Activated naive CD4-positive, alpha-beta T cell treated with anti-CD3 and anti-CD28 coated beads for 36 hours (primary cell): ENCODE measurements at places on chromosomes 6 and 20.
A peak's percentile ranks its signal among the peaks of the same experiment; 100 is the strongest.

- DNase-seq: peak; percentile 63
These were observed 27.9 kb upstream of the TBC1D7 start for GRCh38 chr6:13355999-13356785.

DNA sequence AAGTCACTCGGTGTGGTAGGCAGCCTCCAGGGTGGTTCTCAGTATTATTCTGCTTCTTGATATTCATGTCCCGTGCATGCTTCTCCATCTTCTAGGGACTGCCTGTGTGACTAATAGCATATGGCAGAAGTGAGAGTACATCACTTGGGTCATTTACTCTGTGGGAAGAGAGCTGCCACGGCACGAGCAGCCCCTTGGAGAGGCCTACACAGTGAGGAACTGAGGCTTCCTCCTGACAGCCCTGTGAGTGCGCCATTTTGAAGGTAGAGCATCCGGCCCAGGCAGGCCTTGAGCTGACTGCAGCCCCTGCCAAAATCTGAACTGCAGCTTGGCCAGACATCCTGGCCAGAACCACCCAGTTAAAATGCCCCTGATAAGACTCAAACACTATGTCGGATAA lies 17.3 kb upstream of the MCUR1 start:
- no peak for DNase-seq

DNA sequence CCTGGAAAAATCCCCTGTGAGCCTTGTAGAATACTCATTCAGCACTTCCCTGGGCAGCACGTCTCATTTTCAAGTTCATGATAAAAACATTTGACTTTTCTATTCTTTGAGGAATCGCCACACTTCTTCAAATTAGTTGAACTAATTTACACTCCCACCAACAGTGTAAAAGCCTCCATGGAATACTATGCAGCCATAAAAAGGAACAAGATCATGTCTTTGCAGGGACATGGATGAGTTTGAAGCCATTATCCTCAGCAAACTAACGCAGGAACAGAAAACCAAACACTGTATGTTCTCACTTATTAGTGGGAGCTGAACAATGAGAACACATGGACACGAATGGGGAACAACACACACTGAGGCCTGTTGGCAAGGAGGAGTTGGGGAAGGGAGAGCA lies 102.0 kb upstream of the HEY2 start:
- DNase-seq: no peak

GRCh38 chr6:116439522-116440051 lies 21.6 kb upstream of the CALHM6 start:
- DNase-seq: no peak

GRCh38 chr6:142444376-142444775 lies 142.6 kb downstream of the ADGRG6 start:
- DNase-seq: no peak

DNA sequence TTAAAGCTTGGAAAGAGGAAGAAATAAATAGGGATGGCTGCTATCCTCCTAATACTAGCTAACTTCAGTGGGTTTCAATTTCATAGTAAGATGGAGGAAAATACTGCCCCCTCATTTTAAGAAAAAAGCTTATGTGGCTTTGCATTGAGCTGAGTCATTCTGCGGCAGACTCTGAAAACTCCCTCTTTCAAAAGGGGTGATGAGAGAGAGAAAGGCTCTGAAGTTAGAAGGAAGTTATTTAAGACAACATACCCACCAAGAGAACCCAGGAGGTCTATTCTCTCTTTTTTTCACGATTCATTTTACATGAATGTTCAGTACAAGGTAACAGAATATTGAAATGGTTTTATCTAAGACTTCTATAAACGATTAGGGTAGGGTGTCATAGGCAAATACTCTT lies 4.5 kb downstream of the PRDM13 start:
- DNase-seq: peak; percentile 46

DNA sequence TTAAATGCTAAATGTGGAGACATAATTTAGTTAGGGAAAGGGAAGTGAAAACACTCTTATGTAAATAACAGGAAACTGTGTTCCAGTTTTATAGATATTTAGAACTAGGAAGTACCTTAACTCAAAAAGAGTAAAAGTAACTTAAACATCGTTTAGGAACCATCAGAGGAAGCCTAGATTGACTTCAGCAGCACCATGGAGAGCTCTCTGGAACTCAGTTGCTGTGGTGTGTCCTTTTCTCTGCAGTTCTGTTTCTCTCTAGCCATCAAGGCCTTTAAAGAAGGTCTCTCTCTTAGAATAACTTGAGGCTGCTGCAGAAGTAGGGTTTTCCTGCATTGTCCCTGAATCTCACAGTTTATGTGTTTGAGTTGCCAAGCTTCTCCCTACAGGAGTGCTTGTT lies 26.9 kb downstream of the CLVS2 start:
- DNase-seq: no peak

GRCh38 chr6:10626154-10626741 lies 68.2 kb downstream of the C6orf52 start:
- DNase-seq: no peak

DNA sequence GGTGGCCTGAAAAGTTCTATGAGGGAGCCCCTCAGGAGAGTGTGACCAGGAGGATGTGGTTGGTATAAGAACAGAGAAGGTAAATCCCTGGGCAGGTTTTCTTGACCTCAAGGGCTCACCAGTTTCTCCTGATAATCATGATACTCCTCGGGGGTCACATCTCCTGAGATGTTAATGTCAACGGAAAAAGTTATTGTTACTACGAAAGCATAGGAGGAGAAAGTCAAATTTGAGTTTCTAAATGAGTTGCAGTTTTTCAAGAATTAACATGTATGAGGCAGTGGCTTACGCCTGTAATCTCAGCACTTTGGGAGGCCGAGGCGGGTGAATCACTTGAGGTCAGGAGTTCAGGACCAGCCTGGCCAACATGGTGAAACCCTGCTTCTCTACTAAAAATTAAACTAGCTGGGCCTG lies 23.4 kb downstream of the MGME1 start:
- DNase-seq: peak; percentile 66

DNA sequence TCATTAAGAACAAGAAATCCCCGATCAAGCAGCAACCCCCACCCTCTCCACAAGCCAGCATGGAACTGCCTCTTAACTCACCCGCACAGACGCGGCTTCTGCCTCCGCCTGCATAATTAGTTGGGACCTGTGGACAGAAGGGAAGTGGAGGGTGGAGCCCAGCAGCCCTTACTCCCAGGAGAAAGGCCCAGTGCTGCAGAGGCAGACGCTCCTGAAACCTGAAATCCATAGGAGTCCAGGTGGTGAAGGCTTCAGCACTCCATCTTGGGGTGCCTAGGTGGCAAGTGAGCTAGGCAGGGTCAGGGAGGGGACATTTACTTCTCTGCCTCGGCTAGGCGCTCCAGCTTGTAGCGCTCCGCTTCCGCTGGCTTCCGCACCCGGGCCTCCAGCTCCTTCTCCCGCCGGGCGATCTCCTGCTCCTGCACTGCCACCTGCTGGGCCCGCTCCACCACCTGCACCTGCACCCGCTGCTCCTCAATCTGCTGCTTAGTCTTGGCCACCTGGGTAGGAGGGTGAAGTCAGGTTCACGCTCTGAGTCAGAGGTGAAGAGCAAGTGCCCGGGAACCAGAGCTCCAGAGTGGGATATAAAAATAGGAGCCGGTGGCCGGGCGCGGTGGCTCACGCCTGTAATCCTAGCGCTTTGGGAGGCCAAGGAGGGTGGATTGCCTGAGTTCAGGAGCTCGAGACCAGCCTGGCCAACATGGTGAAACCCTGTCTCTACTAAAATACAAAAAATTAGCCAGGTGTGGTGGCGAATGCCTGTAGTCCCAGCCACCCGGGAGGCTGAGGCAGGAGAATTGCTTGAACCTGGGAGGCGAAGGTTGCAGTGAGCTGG lies 10.7 kb downstream of the TUBB start:
- peak; percentile 94 for DNase-seq

DNA sequence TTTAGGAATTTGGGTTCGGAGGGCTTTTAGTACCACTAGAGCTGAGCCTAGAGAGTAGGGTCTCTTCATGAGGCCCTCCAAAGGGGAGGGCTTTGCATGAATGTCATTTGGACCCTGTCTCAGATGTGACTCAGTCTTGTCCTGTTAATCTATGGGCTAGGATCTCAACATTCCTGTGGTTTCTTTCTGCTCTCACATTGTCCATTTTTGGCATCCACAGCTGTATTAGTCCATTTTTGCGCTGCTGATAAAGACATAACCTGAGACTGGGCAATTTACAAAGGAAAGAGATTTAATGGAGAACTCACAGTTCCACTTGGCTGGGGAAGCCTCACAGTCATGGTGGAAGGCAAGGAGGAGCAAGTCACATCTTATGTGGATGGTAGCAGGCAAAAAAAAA lies 61.0 kb downstream of the CRYBG1 start:
- no peak for DNase-seq

DNA sequence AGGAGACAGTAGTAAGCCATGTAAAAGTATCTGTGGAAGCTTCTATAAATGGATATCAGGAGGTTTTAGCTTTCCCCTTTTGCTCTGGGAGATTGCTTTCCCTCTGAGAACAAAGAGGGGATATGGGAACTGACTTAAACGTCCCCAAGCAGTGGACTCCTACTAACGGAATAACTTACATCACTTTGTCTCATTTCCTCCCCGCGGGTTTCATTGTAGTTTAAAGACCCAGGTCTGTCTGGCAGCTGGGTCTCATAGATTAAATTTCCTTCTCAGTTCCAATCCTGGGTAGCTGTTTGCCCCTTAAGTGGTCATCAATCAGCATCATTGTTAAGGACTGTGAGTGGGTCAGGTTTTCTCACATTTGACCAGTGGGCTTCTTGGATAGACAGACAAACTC lies 68.7 kb downstream of the PLAGL1 start:
- DNase-seq: no peak

GRCh38 chr6:137744877-137745276 lies 122.2 kb upstream of the TNFAIP3 start:
- DNase-seq: no peak

DNA sequence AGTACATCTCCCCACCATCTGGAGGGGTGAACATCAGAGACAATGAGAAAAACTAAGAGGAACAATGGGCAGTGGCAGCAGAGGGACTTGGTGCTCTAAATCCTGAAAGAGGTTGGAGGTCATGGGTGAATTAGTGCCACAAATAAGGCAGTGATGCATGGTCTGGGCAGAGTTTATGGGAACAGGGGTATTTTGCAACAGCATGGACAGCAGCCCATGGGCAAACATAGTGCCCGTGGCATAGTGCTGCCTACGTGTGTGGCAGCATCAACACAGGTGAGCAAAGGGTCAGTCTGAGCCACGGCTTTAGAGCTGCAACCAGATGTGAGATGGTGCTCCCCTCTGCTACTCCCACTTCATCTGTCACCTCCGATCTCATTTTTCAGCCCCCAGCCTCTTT lies 459.1 kb upstream of the CITED2 start:
- DNase-seq: no peak

GRCh38 chr20:8523684-8524083 lies 391.6 kb downstream of the PLCB1 start:
- DNase-seq: no peak

DNA sequence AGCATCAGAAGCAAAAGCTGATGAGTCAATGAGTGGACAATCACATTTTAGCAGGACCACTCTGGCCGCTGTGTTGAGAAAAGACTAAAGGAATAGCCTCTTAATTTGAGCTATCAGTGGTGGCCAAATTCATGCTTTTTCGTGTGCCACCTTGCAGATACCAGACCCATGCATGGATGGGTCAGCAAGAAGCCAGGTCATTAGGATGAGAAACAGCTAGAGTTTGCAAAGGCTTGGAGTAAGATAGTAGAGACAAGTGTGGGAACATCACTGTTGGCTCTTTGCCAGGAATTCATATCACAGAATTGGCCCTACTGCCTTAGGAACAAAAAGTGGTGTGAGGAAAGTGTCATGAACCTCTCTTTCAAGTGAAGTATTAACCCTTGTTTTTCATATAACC lies 25.5 kb downstream of the MRAP2 start:
- no peak for DNase-seq

GRCh38 chr6:55772730-55773129 lies 102.7 kb downstream of the BMP5 start:
- no peak for DNase-seq

- DNase-seq: no peak
These were observed 260.5 kb upstream of the JARID2 start for GRCh38 chr6:14985366-14985765.

GRCh38 chr6:132683543-132683942 lies 24.6 kb upstream of the TAAR1 start:
- DNase-seq: no peak

GRCh38 chr6:3862038-3862437 lies 12.9 kb downstream of the FAM50B start:
- no peak for DNase-seq

DNA sequence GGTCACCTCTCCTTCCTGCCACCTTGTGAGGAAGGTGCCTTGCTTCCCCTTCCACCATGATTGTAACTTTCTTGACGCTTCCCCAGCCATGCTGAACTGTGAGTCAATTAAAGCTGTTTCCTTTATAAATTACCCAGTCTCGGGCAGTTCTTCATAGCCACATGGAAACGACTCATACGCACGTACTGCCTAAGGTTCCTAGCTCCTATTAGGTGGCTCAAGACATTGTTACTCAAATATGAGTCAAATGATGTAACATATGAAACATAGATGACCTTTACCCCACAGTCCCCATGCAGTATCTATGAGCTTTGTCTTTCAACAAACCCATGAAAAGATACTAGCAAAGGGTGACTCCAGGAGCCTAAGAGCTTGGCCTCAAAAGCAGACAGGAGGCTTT lies 98.3 kb downstream of the SIM1 start:
- DNase-seq: no peak

DNA sequence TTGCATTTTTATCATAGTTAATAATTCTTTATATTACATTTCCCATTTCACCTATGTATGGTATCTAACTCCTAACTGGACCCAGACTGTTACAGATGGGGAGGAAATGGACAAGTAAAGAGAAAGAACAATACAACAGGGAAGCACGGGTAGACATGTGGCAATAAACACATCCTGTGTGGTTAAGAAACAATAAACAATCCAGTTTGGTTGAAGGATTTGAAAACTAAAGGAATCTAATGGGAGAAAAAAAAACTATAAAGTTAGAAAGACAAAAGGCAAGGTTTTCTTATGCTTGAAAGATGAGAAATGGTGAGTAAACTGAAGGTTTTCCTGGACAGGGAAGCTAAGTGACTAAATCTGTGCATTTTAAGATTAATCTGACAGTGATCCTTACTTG lies 34.9 kb upstream of the ALDH8A1 start:
- no peak for DNase-seq

DNA sequence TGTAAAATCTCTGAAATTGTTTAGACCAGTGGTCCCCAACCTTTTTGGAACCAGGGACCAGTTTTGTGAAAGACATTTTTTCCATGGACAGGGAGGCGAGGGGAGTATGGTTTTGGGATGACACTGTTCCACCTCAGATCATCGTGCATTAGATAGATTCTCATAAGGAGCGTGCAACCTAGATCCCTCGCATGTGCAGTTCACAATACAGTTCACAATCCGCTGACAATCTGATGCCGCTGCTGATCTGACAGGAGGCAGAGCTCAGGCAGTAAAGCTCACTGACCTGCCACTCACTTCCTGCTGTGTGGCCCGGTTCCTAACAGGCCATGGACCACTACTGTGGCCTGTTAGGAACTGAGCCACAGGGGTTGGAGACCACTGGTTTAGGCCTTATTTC lies 115.2 kb downstream of the EPM2A start:
- no peak for DNase-seq
